ENCODE measurements at places on chromosomes 4 and X. TPM values are rescaled to one million over a fixed set of nuclear protein-coding genes. Genes with fewer than 3 reads are reported as not detected.

GRCh38 chr4:9927341-9928007 lies 93.8 kb downstream of the SLC2A9 start:
- no peak for DNase-seq
- no peaks in the 10 kb centered on the region for H3K36me3 ChIP-seq
- H3K4me1 ChIP-seq, result no peaks in the 10 kb centered on the region
- H3K27ac ChIP-seq, result no peak overlapping the region
- peaks cover 3% of the 10 kb centered on the region for H3K27me3 ChIP-seq

DNA sequence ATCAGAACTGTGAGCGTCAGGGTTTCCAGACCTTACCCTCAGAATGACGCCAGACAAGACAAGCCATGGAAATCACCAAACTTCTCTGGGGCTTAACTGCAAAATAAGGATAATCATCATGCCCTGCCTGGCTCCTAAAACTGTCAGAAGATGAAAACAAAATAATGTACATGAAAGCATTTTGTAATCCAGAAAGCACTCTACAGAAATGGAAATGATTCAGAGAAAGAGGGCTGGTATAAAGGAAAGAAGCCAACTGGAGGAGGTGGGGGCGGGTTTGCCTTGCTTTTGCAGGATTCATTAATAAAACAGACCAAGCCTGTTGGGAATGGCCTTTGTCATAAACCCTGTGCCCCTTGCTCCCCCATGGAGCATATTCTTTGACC lies 47.3 kb downstream of the SEPSECS start:
- H3K4me3 ChIP-seq, result no peak overlapping the region
- H3K27ac ChIP-seq, result no peak overlapping the region
- no peak for DNase-seq

Gene RP2
- 12.6 TPM for total RNA-seq

- H3K36me3 ChIP-seq, result no peaks in the 10 kb centered on the region
- peaks cover 2% of the 10 kb centered on the region for H3K27me3 ChIP-seq
- H3K4me1 ChIP-seq, result no peaks in the 10 kb centered on the region
- H3K27ac ChIP-seq, result no peak overlapping the region
Observed at GRCh38 chr4:30789219-30789671, 69.1 kb downstream of the PCDH7 start.

Gene ADGRA3
- total RNA-seq, result 18.6 TPM

Gene CHM
- total RNA-seq, result 24.8 TPM

DNA sequence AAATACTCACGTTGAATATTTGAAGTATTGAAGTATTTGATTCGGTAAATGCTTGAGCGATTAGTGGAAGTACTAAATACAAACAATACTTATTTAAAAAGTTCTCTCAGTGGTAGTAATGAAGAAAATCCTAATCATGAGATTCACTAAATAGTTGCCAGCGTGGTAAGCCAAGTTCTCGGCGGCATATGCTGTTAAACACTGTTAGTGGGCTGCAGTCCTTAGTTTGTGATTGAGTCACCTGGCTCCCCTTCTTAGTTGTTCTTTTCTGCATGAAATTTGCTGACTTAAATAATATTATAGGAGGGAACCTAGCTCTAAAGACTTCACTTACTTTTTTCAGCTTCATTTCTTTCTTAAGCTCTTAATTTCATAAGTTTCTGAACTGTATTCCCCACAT lies 51.4 kb downstream of the STIM2 start:
- no peak overlapping the region for H3K27ac ChIP-seq
- H3K27me3 ChIP-seq, result no peaks in the 10 kb centered on the region
- peaks cover 12% of the 10 kb centered on the region for H3K4me1 ChIP-seq
- no peak overlapping the region for H3K4me3 ChIP-seq
- H3K36me3 ChIP-seq, result no peaks in the 10 kb centered on the region
- DNase-seq, result no peak

Gene FRMPD3
- total RNA-seq, result not detected

Gene TMSB15A
- total RNA-seq, result 2.8 TPM

Gene ALB
- not detected for total RNA-seq

DNA sequence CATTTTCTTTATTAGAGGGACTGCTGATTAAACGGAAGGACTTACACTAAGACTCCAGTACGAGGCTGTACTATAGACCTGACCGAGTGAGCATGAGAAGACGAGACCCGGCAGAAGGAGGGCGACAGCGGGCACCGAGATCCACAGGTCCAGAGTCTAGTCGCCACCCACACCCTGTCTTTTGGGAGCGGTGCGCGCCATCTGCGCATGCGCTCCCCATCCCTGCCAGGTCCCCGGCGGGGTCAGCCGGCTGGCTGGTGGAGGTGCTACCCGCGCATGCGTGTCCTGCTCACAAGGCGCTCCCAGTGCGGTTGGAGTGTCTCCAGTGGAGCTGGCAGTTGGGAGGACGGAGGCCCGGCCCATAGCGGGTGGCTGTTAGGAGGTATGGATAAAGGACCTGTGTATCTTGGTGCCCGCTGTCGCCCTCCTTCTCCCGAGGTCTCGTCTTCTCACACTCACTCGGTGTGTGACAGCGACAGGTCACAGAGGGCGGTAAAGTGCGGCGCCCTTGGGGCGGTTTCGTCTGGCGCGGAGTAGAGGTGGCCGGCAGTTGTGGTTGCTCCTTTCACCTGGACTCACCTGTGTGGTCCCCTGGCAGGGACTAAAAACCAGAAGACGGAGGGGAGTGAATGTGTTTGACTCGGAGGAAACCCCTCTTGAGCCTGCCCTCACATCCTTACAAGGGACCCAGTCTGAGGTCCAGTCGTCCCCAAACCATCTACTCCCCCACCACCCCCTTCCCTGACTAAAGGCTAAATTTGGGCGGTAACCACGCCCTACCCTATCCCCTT lies 7.6 kb upstream of the HSD17B10 start:
- no peaks in the 10 kb centered on the region for H3K36me3 ChIP-seq
- H3K27me3 ChIP-seq, result no peaks in the 10 kb centered on the region
- no peak overlapping the region for H3K27ac ChIP-seq
- peaks cover 7% of the 10 kb centered on the region for H3K4me1 ChIP-seq

GRCh38 chr4:77347351-77347966 lies 190.5 kb downstream of the CCNG2 start:
- no peak overlapping the region for H3K27ac ChIP-seq
- DNase-seq, result peak; percentile 46
- H3K4me3 ChIP-seq, result no peak overlapping the region
- H3K4me1 ChIP-seq, result peaks cover 36% of the 10 kb centered on the region
- peaks cover 8% of the 10 kb centered on the region for H3K27me3 ChIP-seq

Gene CLDN24
- total RNA-seq, result not detected

- peaks cover 69% of the 10 kb centered on the region for H3K27me3 ChIP-seq
- H3K27ac ChIP-seq, result no peak overlapping the region
- DNase-seq, result no peak
- H3K36me3 ChIP-seq, result peaks cover 6% of the 10 kb centered on the region
- H3K4me3 ChIP-seq, result peak overlapping the region; percentile 29
Observed at GRCh38 chr4:41751449-41752061, 3.0 kb upstream of the PHOX2B start.

- H3K36me3 ChIP-seq, result 0 out of 2 replicates have a peak, but pooled peaks cover 5% of the 10 kb centered on the region
- H3K27me3 ChIP-seq, result no peaks in the 10 kb centered on the region
- no peaks in the 10 kb centered on the region for H3K4me1 ChIP-seq
- no peak for DNase-seq
- H3K4me3 ChIP-seq, result no peak overlapping the region
- no peak overlapping the region for H3K27ac ChIP-seq
Observed at GRCh38 chr4:146202665-146203064, 11.7 kb upstream of the REELD1 start.

GRCh38 chr4:122577189-122577553 lies 43.7 kb downstream of the IL21 start:
- no peak for DNase-seq
- H3K4me3 ChIP-seq, result no peak overlapping the region
- no peaks in the 10 kb centered on the region for H3K4me1 ChIP-seq
- H3K36me3 ChIP-seq, result no peaks in the 10 kb centered on the region

GRCh38 chrX:106246511-106246910 lies 78.4 kb downstream of the PWWP3B start:
- H3K36me3 ChIP-seq, result no peaks in the 10 kb centered on the region
- no peaks in the 10 kb centered on the region for H3K27me3 ChIP-seq
- no peak overlapping the region for H3K4me3 ChIP-seq

Gene REELD1
- not detected for total RNA-seq

Gene DCAF8L2
- total RNA-seq, result not detected

GRCh38 chrX:38279188-38279587 lies 48.1 kb downstream of the RPGR start:
- no peak for DNase-seq
- H3K4me1 ChIP-seq, result peaks cover 37% of the 10 kb centered on the region
- H3K27ac ChIP-seq, result no peak overlapping the region

Gene TIMM17B
- 73.2 TPM for total RNA-seq

Gene KIF4A
- 10.3 TPM for total RNA-seq

DNA sequence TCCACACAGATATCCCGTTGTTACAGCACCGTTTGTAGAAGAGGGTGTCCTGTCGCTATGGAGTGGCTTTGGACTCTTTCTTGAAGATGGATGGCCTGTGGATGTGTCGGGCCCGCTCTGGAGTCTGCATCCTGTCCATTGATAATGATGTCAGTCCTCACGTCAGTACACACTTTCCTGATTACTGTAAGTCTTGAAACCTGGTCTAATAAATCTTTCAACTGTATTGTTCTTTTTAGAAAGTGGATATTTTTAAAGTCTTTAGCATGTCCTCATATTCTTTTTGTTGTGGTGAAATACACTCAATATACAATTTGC lies 14.9 kb downstream of the MSANTD1 start:
- no peak overlapping the region for H3K4me3 ChIP-seq
- no peak for DNase-seq
- H3K36me3 ChIP-seq, result no peaks in the 10 kb centered on the region
- peaks cover 25% of the 10 kb centered on the region for H3K27me3 ChIP-seq
- H3K27ac ChIP-seq, result no peak overlapping the region
- H3K4me1 ChIP-seq, result no peaks in the 10 kb centered on the region

Gene NHSL2
- total RNA-seq, result 0.46 TPM
